Femur (tissue), 1 donor: ENCODE measurements at places on chromosomes 12 and 14.

DNA sequence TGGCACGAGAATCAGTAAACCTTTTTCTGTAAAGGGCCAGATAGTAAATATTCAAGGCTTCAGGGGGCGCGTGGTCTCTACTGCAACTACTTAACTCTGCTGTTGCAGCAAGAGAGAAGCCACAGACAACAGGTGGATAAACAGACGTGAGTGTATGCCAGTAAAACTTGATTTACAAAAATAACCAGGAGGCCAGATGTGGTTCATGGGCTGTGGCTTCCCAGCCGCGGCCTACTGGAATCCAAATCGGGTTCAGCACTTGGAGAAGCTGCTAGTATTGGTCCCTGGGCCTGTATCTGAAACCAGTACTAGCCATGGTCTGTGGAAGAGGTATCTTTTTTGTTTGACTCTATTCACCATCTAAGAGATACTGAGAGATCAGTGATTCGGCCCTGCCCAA is 13.3 kb downstream of the PPP2R5C start:
- DNase-seq, result no peak

- peak; percentile 48 for DNase-seq
Observed at GRCh38 chr14:59360923-59361794, 104.0 kb downstream of the GPR135 start.

GRCh38 chr14:39873791-39874190 is 441.6 kb upstream of the FBXO33 start:
- no peak for DNase-seq

GRCh38 chr14:41146391-41146790 is 460.3 kb upstream of the LRFN5 start:
- DNase-seq, result no peak

DNA sequence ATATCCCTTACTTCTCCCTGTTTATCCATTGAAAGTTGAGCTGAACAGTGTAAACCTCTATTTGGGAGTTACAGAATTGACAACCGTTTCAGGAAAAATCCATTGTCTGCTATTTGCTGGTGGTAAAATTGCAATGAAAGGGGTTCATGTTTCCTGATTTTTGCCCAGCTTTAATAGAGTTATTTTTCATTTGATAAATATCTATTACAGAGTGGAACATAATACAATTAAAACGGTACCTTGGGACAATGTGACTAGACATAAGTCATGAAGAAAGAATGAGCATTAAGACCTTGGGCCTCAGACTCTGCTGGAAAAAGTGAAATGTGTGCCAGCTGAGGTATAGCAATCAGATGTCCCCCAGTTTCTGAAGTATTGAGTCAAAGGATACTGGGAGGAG is 13.1 kb downstream of the PTPRR start:
- no peak for DNase-seq

DNA sequence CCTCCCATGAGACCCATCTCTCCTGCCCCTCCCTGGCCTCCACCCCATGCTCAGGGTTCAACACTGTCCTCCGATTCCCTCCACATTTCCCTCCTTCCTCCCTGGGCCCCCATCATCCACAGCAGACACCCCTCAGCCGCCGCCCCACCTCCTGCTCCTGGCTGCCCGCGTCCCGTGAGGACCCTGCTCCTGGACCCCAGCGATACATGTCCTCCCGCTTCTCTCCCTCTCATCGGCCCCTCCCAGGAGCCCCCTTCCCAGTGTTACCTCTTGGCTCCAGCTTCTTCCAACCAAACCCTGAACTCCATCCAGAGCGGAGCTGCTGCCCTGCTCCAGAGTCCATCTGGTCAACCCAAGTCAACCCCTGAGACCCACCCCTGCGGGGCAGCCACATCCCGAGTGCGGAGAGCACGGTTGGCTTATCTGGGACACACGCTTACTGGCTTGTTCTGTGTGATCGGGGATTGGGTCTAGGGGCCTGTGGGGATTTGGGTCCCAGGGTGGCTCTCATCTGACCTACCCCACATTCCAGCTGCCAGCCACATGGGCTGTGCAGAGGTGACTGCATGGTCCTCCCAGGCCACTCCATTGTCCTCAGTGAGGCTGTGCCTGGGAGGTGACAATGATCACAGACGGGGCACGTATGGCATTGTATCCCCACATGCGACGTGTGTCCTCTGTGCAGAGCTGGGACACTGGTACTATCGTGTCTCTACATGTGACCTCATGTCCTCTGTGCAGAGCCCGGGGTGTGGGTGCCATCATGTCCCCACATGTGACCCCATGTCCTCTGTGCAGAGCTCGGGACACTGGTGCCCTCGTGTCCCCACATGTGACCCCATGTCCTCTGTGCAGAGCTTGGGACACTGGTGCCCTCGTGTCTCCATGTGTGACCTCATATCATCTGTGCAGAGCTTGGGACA is 333.6 kb downstream of the ADGRD1 start:
- peak; percentile 5 for DNase-seq

GRCh38 chr12:106692896-106693820 is 81.3 kb upstream of the RIC8B start:
- no peak for DNase-seq

- no peak for DNase-seq
Observed at GRCh38 chr12:91043408-91043807, 14.4 kb downstream of the KERA start.

- DNase-seq, result peak; percentile 73
Observed at GRCh38 chr12:3202734-3203446, 125.7 kb downstream of the TSPAN9 start.

GRCh38 chr12:65603438-65604351 is 220.6 kb upstream of the HMGA2 start:
- DNase-seq, result peak; percentile 76

DNA sequence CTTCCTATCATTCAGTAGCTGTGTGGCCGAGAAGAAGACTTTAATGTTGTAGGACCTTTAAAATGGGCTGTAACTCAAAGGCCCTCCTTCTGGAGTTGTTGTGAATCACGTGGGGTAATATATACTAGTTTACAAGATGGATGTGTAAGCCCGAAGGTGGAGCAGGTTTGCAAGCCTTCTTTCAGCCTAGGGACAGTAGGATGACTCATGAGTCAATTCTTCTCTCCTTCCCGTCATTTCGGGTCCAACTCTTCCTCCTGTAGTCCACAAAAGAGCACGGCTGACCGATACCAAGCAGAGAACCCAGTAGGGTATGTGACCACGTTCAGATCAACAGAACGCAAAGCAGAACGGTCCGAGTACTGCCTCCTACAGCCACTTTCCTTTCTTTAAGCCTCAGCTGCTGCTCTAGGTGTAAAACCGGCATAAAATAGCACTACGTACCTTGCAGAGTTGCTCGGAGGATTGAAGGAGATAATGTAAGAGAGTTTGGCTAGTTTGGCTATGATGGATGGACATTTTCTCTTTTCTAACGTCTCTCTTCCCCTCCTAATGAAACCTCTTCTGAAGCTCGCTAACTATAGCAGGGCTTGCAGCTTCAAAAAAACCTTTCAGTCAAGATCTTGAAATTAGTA is 1.3 kb upstream of the RASSF3 start:
- peak; percentile 31 for DNase-seq

GRCh38 chr14:102195446-102195845 is 55.7 kb downstream of the WDR20 start:
- no peak for DNase-seq

- DNase-seq, result peak; percentile 29
Observed at GRCh38 chr12:95548056-95548538, 3.2 kb downstream of the USP44 start.

DNA sequence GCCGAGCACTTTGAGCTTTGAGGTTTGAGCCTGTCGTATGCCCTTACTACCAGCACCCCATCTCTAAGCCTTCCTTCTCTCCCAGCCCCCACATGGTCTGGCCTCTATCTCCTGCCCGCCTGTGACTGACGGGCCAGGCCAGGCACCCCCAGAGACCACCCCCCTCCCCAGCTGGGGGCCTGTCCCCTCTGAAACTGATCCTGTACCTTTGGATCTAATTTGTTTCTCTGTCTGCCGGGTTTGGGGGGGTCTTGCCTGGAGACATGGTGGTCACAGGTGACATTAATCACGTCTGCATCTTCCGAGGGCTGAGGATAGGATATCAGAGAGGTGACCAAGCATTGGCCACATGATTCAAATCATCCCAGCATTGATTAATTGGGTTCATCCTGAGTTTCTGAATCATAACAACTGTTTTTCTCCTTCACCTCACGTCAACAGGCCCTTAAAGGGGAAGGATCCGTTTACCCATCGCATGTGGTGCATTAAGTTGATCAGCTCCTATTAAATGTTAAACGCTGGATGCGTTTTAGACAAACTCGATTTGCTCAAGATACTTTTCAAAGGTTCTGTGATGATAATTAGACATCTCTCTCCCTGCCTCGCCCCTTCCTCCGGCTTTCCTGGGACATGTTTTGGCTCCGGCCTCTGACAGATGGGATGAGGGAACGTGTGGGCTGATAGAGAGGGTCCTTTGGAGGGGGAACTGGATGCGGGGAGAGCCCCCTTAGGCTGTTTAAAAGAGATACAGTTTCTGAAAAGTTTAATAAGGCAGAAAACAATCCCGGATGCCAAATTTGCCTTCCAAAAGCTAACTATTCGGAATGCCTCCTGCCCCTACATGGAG is 63.3 kb upstream of the TBX3 start:
- DNase-seq, result no peak

GRCh38 chr14:55356913-55357312 is 54.7 kb downstream of the ATG14 start:
- DNase-seq, result no peak

DNA sequence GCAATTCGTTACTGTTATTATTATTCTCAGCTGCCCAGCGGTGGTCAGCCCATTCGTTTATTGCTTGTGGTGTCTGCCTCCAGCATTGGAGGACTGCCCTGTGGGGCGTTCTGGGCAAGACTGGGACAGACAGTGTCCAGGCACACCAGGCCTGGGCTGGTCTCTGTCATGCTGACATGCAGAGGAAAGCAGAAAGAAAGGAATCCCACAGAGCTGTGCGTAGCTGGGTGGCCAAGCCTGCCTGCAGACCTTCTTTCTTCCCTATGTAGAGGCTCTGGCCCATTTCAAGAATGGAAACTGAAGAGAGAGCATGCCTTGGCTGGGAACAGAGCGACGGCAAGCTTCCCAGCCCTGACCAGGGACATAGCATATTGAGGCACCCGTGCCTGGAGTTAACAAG is 525.3 kb upstream of the TBX3 start:
- DNase-seq, result no peak

DNA sequence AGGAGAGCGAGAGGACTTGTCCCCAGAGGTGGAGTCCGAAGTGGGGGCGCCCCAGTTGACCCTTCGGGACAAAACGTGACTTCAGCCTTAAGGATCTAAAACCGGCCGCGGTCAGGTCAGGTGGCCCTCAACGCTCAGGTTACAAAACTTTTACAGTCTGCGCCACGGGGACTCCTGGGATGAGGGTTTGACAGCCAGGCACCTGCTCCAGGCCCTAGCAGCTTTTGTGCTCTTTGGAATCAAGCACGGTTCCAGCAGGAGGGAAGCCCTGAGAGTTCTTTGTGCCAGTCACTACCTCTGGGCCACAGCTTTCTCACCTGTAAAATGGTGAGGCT is 337 bp downstream of the ZC2HC1C start:
- DNase-seq, result no peak

GRCh38 chr14:62956413-62956812 is 88.8 kb downstream of the KCNH5 start:
- DNase-seq, result no peak

- no peak for DNase-seq
Observed at GRCh38 chr12:7142056-7142644, 12.0 kb downstream of the CLSTN3 start.

GRCh38 chr14:50647753-50648152 is 20.4 kb downstream of the SAV1 start:
- no peak for DNase-seq

DNA sequence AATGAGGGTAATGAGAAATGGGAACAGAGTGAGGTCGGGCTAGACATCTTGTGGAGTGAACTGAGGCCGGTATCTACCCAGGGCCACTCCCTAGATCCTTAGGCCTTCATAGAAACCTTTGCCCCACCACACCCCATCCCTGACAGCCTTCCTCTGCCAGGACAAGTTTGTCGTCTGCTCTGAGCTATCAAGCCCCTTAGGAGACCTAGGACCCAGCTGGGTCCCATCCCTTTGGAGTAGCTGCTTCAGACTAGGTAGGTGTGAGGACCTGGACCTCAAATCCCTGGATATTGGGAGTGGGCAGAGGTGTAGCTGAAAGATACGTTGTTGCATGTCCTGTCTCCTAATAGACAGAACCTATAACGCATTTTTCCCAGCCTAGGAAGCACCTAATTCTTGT is at the start of gene TMEM253:
Gene TMEM253, plus strand, starts transcription at position 136 of the 400 bp plus-strand sequence. CDS start 278 bp downstream, outside the sequence.
- DNase-seq, result no peak

GRCh38 chr12:12689647-12690300 is 6.2 kb downstream of the GPR19 start:
- no peak for DNase-seq

DNA sequence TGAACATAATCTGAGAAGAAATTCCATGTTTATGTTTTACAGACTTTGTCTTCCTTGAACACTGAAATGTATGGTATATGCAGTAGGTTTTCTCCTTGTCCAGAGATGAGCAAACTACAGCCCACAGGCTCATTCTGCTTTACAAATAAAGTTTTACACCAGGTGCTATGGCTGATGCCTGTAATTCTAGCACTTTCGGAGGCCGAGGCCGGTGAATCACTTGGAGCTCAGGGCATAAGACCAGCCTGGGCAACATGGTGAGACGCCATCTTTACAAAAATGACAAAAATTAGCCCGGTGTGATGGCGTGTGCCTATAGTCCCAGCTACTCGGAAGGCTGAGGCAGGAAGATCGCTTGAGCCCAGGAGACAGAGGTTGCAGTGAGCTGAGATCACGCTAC is 64.7 kb downstream of the LRP6 start:
- DNase-seq, result no peak

GRCh38 chr14:34632411-34632978 is 2.5 kb upstream of the SNX6 start:
- DNase-seq, result no peak

GRCh38 chr12:119713551-119714031 is 45.7 kb downstream of the PRKAB1 start:
- no peak for DNase-seq

DNA sequence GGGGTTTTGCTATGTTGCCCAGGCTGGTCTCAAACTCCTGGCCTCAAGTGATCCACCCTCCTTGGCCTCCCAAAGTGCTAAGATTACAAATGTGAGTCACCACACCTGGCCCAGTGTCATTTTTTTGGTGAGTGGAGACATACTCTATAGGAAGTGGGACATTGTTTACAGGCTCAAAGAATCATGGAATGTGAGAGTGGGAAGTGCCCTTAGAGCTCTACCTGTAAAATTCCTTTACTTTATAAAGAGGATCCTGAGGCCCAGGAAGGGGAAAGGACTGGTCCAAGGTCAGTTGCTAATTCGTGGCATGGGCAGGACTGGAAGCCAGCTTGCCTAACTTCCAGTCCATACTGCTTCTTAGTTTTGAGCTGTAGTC is 8.7 kb upstream of the ADCK1 start:
- no peak for DNase-seq

DNA sequence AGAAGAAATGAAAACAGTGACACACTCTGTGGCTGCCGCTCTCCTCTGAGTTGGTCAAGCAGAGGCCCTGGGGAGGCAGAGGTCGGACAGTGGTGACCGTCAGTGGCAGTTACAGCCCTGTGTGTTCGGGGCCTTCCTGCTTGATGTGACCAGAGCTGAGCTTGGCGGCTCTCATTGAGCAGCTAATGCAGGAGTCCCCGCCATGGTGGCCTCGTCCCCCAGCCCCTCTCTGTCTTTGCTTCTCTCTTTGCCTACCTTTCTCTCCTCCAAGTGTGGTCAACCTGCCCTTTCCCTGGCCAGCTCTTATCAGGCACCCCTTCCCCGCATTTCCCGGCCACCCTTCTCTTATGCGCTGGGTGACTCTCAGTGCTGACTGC is 362.8 kb downstream of the CACNA1C start:
- DNase-seq, result no peak
